Nucleus accumbens (tissue), 56 donors: ENCODE measurements at places on chromosomes 3 and 15.

DNA sequence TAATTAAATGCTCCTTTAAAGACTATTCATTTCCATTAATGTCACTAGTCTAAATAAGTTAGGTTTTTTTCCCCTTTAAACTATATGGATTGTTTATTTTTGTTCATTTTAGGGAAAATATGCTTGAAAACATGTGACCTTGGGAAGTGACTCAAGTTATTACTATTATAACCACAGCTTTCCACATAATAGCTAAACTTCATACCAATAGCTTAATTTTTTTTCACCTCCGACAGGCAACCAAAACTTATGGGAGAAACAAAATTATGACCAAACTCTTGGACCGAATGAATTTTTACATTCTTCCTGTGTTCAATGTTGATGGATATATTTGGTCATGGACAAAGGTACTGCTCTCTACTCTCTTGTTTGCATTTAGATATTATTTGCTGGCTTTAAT is 16.2 kb downstream of the CPA3 start:
- no peak for DNase-seq

DNA sequence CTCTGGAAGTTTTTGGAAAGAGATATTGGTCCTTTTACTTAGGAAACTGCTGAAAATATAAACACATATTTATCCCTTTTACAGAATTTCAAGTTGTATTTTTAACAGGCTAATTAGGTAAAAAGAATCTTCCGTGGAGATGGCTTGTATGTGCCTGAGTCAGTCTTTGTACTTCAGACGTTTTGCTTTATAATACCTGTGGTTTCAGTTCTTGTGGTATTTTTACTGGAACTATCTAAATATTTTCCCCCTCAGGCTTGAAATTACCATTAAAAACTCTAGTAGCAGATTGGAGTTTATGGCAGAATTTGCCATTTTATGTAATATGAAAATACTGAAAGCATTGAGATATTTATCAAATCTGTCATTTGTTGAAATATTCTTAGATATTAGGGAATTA is 151.6 kb upstream of the CGNL1 start:
- DNase-seq = no peak

DNA sequence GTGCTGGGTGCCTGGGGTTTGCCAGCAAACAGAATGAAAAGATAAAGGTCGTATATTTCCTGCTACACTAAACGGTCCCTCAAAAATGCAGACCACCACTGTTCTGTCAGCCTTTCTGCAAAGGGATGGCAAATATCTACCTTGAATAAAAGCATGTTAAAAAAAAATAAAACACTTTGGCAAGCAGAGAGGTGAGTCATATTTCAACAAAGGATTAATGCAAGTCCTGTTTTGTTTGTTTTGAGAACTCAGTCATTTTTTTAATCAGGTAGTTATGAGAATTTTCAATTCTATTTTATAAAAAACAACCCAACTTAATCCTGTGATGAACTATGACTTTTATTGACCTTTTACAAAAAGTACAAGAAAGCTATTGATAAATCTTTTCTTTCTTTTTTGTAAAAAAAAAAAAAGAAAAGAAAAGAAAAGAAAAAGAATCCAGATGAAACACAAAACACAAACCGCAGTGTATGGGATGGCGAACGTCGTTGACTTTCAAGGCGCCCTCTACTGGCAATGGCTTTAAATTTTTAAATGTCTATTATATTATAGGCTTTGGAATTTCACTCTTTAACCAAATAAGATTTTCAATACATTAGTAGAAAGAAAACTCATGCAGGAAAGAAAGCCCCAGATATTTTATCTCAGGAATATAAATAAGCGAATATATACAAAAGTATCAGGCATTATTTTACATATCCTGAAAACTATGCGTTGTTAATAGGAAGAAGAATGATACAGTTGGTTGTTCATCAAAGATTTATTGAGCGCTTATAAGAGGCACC is 87.8 kb downstream of the NCEH1 start:
- DNase-seq = no peak

DNA sequence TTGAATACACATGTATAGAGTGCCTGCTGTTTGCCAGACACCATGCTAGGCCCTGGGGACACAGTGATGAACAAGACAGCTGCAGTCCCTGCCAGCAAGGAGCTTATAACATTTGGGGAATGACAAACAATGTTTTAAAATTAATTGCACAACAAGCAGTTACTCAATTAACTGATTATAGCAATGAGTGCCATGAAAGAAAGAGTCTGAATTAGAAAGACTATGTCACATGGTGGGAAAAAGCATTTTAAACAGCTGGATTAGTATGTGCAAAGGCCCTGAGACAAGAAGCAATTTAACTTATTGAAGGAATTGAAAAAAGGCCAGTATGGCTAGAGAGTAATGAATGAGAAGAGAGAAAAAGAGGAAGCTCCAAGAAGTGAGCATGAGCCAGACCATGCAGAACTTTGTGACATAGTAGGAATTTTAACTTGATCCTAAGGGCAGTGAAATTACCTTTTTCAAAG is 64.5 kb upstream of the PLXNA1 start:
- no peak for DNase-seq

DNA sequence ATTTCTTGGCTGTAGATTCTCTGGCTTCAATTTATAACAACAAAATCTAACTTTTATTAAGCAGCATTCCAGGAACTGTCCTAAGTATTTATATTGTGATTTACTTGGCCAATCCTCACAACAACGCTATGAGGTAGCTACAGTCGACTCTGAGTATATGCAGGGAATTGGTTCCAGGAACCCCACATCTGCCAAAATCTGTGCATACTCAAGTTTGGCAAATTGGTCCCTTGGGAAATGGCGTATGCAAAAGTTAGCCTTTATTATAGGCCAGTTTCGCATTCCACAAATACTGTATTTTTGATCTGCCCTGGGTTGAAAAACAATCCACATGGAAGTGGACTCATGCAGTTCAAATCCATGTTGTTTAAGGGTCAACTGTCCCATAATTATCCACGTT is 53.9 kb downstream of the RAP2B start:
- DNase-seq = no peak

GRCh38 chr3:35393901-35394799 is 245.2 kb upstream of the ARPP21 start:
- DNase-seq = no peak

GRCh38 chr15:76588811-76589747 is 252.5 kb downstream of the ISL2 start:
- no peak for DNase-seq

DNA sequence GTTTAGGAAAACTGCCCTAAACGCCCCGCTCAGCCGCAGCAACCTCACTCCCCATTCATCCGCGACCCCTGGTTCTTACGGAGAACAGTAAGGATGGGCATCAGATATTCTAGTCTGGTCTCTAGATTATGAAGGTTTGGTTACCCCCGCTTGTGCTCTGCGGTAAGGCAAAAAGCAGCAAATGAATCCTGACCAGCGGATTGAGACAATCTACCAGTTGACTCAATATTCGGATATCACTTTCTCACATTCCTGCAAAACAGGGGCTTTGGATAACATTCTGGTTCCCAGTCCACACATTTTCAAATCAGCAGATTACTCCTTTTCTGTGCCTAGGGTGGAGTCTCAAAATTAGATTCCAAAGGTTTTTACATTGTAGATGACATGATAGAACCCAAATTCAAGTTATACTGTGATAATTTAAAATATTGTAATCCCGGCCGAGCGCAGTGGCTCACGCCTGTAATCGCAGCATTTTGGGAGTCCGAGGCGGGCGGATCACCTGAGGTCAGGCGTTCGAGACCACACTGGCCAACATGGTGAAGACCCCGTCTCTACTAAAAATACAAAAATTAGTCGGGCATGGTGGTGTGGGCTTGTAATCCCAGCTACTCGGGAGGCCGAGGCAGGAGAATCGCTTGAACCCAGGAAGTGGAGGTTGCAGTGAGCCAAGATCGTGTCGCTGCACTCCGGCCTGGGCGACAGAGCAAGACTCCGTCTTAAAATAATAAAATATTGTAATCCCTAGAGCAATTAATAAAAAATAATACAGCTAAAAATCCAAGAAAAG is 1.1 kb upstream of the CYFIP1 start:
- no peak for DNase-seq

DNA sequence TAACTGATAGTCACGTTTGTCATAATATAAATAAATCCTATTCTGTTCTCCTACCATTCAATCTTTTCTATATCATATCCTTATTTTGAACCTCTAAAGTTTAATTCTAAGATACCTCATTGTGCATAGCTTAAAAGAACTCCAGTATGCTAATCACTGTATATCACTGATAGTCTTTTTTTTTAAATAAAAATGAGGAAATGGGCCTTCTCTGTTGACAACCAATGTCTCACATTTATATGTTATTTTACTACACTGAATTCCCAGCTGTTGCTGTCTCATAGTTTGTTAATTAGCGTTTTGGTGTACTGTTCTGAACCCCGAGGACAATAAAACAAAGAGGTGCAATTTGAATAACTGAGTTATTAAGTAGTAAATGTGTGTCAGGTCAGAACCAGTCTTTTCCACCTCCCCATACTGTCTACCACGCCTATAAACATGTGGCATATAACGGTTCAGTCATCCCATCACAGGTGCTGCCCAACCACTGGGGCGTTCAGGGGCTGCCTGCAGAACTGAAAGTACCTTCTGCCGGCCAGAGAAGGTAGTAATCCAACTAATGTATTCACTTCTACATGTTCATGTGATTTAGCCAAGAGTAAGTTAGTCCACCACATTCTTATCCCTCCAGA is 14.9 kb downstream of the CBLB start:
- no peak for DNase-seq

GRCh38 chr15:83287541-83288027 is 3.1 kb upstream of the BNC1 start:
- no peak for DNase-seq

GRCh38 chr15:84881520-84881830 is 3.0 kb upstream of the SLC28A1 start:
- no peak for DNase-seq

DNA sequence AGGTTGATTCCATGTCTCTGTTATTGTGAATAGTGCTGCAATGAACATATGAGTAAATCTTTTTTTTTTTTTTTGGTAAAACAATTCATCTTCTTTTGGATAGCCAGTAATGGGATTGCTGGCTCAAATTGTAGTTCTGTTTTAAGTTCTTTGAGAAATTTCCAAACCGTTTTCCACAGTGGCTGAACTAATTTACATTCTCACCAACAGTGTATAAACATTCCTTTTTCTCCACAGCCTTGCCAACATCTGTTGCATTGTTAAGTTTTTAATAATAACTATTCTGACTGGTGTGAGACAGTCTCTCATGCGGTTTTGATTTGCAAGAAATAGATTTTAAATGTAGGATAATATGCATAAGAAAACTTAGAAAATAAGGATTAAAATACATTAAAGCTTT is 279.0 kb upstream of the EPHA3 start:
- no peak for DNase-seq

DNA sequence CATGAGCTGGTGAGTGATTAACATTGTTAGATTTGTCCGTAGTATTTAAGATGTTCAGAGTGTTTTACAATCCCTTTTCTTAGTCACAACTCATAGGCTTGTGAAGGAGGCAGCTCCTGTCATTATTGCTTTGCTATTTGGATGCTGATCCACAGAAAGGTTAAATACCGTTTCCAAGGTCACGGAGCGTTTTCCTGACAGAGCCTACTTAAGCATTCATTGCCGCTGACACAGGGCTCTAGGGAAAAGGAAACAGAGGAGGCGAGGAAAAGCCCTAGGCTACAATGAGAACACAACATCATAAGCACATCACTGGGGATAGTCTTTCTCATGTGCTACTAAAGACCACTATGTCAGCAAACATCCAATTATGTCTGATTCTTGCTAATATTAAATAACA is 38.5 kb upstream of the CPB1 start:
- no peak for DNase-seq

DNA sequence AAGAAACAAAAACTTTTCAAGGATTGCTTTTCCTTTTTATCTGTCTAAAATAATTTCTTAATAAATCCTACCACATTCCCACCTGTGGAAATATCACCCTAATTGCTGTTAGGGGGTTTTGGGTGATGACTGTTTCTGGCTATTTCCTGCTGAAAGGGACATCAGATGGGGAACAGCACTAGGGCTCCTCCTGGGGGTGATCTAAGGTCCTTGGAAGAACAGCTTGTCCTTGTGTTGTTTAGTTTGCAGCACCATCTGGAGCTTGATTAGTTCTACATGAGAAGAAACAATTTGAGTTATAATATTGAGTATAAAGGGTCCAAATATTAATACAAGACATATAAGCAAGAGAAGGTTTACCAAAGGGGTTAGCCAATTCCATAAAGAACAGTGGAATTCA is 18.7 kb downstream of the OR5H15 start:
- no peak for DNase-seq

- no peak for DNase-seq
Measured at GRCh38 chr3:44110648-44111047, 131.0 kb upstream of the TOPAZ1 start.

- peak; percentile 66 for DNase-seq
Measured at GRCh38 chr3:129688271-129688895, 81.9 kb upstream of the PLXND1 start.

- DNase-seq = no peak
Measured at GRCh38 chr3:42631620-42632019, 21.9 kb upstream of the ZBTB47 start.

DNA sequence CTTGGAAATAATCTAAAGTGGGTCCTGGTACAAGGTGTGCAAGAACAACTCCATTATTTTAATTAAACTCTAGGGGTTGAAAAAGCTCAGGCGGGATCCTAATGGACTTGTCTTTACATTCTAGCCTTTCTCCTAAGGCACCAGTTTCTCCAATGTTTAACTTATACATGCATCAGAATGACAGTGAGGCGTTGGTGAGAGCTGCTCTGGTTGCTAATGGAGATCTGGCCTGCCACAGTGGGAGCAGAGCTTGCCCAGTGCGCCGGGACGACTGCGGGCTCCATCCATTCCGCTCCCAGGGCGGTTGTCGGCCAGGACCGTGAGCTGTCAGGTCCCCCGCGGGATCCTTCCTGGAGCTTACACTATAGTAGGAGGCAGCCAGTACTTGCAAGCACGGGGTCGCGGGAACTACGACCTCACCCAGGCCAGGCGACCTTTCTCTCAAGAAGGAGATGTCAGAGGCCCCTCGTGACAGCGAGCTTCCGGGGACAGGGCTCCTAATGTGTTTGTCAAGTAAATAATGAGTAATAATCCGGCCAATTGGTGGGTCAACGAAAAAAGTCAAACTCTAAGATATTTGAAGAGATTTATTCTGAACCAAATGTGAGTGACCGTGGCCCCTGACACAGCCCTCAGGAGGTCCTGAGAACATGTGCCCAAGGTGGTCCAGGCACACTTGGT is 991 bp upstream of the HIGD1A start:
- DNase-seq = no peak

- DNase-seq = no peak
Measured at GRCh38 chr3:50230104-50230793, 5.8 kb upstream of the GNAI2 start.

- no peak for DNase-seq
Measured at GRCh38 chr15:68204776-68205557, at the start of gene CALML4. Gene CALML4, minus strand, starts transcription at chr15:68205332. Its CDS starts 85 bp downstream, at chr15:68205247.

GRCh38 chr15:73320619-73321180 is 48.1 kb downstream of the HCN4 start:
- no peak for DNase-seq

GRCh38 chr3:71168121-71168721 is 415.3 kb downstream of the FOXP1 start:
- DNase-seq = no peak

GRCh38 chr3:183298701-183299153 is 45.7 kb downstream of the B3GNT5 start:
- DNase-seq = peak; percentile 48
